Activated T-cell treated with anti-CD3 and anti-CD28 coated beads, Interleukin-2, amount 50 U/mL, for 72 hours (primary cell): ENCODE measurements at places on chromosomes 1 and 21.

GRCh38 chr1:15908597-15908996, 61.1 kb downstream of the SPEN start:
- no peak for DNase-seq

GRCh38 chr1:160338580-160338979, 4.5 kb downstream of the COPA start:
- no peak for DNase-seq

GRCh38 chr21:37041706-37042271, 31.1 kb downstream of the PIGP start:
- DNase-seq, result no peak

DNA sequence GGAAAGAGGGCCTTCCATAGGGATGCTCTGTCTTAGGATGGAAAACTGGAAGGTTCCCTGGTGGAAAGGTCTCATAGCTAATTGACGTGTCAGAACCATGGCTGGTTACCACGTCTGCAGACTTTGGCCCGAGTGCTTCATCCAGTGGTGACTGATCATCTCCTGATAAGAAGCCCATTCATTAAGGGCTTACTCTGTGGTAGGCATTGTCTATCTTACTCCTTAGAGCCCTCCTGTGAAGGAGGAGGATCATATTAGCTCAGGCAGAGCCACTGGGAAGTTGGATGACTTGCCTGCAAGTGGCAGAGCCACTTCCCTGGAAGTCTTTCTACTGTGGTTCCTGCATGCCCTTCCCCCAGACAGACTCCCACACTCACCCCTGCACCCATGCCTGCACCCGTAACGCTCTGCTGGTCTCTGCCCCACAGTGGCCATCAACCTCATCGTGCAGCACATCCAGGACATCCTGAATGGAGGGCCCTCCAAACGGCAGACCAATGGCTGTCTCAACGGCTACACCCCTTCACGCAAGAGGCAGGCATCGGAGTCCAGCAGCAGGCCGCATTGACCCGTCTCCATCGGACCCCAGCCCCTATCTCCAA, 79.9 kb downstream of the UCK2 start:
- no peak for DNase-seq

DNA sequence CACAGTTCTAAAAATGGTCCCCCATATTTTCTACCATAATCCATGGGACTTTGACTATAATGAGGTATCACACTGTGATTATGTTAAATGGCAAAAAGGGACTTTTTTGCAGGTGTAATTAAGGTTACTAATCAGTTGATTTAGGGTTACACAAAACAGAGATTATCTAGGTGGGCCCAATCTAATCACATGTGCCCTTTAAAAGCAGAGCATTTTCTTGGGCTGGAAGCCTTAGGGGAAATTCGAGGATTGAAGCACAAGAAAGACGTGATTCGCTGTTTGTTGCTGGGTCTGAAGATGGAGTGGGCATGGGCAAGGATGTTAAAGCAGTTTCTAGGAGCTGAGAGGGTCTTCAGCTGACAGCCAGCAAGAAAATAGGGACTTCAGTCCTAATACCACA, 13.4 kb downstream of the RAVER2 start:
- DNase-seq, result no peak

GRCh38 chr1:18965206-18966173, 9.0 kb upstream of the IFFO2 start:
- DNase-seq, result peak; percentile 72
